ENCODE measurements at places on chromosomes 3 and 15.

DNA sequence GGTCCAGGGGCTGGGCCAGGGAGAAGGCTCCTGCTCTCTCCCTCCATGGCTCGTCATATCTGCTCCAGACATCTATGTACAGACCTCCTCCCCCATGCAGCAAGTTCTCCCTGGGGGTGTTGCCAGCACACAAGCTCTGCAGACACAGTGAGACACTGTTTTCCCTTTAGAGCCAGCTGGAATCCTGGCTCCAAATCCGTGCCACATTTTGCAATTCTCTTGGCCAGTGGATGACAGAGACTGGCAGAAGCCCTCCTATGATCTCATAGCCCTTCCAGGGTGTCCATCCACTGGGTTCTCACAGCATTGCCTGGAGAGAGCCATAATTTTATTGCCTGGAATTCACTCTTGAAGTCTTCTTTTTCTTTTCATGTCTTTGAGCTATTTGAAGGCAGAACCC, 203.9 kb downstream of the TLE3 start:
- H3K27me3 ChIP-seq = no peaks in the 10 kb centered on the region
- no peaks in the 10 kb centered on the region for H3K4me1 ChIP-seq
- no peaks in the 10 kb centered on the region for H3K36me3 ChIP-seq
- peak; percentile 30 for DNase-seq
- H3K27ac ChIP-seq = no peak overlapping the region

GRCh38 chr3:180252683-180253082, 215.9 kb upstream of the PEX5L start:
- DNase-seq = no peak
- H3K36me3 ChIP-seq = no peaks in the 10 kb centered on the region
- H3K4me1 ChIP-seq = no peaks in the 10 kb centered on the region
- no peak overlapping the region for H3K4me3 ChIP-seq

DNA sequence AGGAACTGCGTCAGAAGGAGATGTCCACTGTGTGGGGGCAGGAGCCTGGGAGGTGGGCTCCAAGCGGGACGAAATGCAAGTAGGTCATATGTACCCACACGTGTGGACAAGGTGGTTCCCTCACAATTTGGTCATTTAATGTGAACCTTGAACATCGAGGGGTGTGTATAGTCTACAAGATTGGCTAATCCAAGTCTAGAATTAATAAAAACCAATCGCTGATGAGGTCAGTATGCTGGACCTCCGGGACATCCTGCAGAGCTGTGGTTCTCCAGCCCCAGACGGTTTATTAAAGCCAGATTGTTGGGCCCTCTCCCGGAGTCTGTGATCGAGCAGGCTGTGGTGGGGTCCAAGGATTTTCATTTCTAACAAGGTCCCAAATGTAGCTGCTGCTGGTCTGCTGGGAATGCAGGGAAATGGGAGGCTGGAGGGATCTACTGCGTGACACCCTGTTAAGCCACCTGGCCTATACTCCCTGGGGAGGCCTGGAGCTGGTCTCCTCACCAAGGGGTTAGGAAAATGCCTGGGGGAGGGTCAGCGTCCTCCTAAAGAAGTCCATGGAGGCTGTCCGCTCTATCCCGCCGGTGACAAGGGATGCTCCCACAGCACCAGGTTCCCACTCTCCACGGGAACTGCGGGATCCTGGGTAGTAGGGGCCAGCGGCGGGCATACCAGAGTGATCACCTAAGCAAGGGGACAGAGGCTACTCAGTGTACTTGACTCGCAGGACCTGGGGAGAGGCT, 25.1 kb downstream of the PCSK6 start:
- no peak for DNase-seq
- H3K4me3 ChIP-seq = no peak overlapping the region
- peaks cover 6% of the 10 kb centered on the region for H3K27me3 ChIP-seq
- H3K4me1 ChIP-seq = no peaks in the 10 kb centered on the region
- H3K27ac ChIP-seq = no peak overlapping the region

- H3K4me1 ChIP-seq = peaks cover 9% of the 10 kb centered on the region
- H3K4me3 ChIP-seq = no peak overlapping the region
- no peak overlapping the region for H3K27ac ChIP-seq
- no peaks in the 10 kb centered on the region for H3K27me3 ChIP-seq
- no peak for DNase-seq
- H3K36me3 ChIP-seq = no peaks in the 10 kb centered on the region
These were observed 368.7 kb upstream of the PROK2 start for GRCh38 chr3:72153477-72154314.

DNA sequence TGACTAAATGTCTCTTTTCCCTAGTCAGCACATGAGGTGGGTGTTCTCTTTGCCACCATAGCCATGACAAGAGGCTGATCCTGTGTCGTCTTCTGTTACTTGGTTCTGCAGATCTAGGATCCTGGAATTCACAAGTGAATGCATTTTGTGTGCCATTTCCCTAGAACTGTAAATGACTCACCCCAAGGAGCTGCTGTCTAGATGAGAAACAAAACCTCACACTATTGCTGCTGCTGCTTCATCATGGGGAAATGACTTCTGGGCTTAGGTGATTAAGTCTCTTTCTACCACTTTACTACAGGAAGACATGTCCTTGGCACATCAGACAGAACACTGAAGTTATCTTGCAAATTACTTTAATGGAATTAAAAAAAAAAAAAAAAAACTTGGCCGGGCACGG, 54.9 kb downstream of the SLCO3A1 start:
- peak; percentile 45 for DNase-seq
- H3K36me3 ChIP-seq = no peaks in the 10 kb centered on the region
- no peak overlapping the region for H3K27ac ChIP-seq
- H3K27me3 ChIP-seq = no peaks in the 10 kb centered on the region
- H3K4me3 ChIP-seq = no peak overlapping the region
- no peaks in the 10 kb centered on the region for H3K4me1 ChIP-seq

DNA sequence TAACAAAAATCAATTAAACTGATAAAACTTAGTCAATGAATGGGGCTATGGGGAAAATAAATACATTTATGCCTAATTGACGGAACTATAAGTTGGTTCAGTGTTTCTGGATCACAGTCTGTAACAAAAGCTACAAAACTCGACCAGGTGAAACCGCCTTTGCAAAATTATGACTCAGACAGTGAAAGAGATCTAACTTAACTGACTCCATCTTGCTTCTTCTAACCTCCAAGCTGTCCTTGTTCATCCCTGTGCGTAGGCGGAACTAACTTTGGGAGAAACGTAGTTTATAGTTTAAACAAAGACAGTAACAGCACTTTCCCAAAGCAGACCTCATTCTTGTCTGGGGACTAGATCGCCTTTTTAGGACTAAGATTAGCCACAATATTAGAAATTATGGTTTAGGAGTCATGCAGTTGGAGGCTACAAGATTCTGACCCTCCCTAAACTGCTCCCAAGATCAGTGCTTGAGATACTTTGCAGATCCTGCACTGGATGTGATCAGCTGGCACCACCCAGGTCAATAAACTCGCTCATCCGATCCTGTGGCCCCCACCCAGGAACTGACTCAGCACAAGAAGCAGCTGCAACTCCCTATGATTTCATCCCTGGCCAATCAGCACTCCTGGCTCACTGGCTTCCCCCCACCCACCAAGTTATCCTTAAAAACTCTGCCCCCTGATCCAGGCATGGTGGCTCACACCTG, 7.2 kb upstream of the MFGE8 start:
- DNase-seq = peak; percentile 74
- no peaks in the 10 kb centered on the region for H3K36me3 ChIP-seq
- H3K4me3 ChIP-seq = no peak overlapping the region

GRCh38 chr3:105923140-105923539, 54.3 kb upstream of the CBLB start:
- no peak overlapping the region for H3K4me3 ChIP-seq
- no peak overlapping the region for H3K27ac ChIP-seq
- no peaks in the 10 kb centered on the region for H3K27me3 ChIP-seq
- no peaks in the 10 kb centered on the region for H3K36me3 ChIP-seq

DNA sequence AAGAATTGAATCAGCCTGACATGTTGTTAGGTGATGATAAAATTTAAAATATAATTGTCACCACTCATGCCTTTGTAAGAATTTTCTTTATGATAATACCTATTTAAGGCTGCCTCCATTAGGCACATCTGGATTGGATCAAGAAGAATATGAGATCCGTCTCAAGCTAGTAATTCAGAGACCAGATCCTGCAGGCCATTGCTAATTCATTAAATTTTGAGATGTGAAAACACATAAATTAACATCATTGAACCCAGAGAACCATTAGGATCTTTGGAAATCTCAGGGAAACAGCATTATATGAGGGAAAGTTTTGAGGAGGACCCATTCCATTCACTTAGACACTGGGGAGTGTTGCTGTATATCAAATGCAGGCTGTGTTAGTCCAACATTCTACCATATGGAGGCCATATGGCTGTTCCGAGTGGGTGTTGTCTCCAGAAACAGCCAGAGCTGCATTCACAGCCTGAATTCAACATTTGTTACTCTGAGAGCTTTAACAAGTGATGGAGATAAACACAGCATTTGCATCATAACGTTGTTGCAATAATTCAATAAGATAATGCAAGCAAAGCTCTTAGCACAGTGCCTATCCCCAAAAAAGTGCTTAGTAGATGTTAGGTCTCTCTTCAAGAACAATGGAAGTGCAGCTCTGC, 67.4 kb downstream of the DTWD1 start:
- no peak overlapping the region for H3K4me3 ChIP-seq
- peak; percentile 82 for DNase-seq
- no peaks in the 10 kb centered on the region for H3K4me1 ChIP-seq
- H3K36me3 ChIP-seq = no peaks in the 10 kb centered on the region
- H3K27ac ChIP-seq = no peak overlapping the region
- H3K27me3 ChIP-seq = no peaks in the 10 kb centered on the region

- peak; percentile 24 for DNase-seq
- H3K4me3 ChIP-seq = no peak overlapping the region
- H3K36me3 ChIP-seq = no peaks in the 10 kb centered on the region
- H3K27ac ChIP-seq = no peak overlapping the region
These were observed 26.3 kb upstream of the EDEM1 start for GRCh38 chr3:5160940-5161858.

DNA sequence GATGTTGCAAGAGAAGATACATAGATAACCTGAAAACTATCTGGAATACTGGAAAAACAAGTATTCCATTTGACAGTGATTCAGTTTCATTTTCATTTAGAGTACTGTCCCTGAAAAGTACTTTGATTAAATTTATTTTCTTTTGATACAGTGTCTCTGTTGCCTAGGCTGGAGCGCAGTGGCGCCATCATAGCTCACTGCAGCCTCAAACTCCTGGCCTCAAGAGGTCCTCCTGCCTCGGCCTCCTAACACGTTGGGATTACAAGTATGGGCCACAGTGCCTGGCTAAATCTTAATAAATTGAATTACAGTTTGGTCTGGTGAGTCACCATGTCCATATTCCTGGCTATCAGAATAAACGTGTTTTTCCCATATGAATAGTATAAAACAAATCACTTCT, 1.6 kb upstream of the LEO1 start:
- no peak overlapping the region for H3K4me3 ChIP-seq
- H3K27me3 ChIP-seq = no peaks in the 10 kb centered on the region
- H3K27ac ChIP-seq = no peak overlapping the region
- H3K4me1 ChIP-seq = no peaks in the 10 kb centered on the region

DNA sequence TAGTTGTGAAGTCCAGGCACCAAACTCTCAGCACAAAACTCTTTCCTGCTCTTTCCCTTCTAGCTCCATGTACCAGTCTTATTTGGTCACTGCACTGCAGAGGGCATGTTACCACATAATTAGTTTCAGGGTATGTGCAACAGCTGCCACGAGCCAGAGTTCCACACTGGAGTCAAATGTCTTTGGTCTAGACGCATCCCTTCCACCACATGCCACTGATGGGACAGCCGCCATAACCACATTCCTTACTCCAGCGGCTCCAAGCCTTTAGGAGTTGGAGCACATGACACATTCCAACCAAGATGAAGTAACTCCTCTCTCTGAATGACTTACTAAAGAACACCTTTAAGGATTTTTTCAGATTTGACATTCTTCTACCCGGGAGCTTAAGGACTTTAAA, 153.4 kb downstream of the ERC2 start:
- H3K4me1 ChIP-seq = no peaks in the 10 kb centered on the region
- DNase-seq = peak; percentile 11
- H3K27me3 ChIP-seq = no peaks in the 10 kb centered on the region
- no peak overlapping the region for H3K4me3 ChIP-seq

- no peak overlapping the region for H3K27ac ChIP-seq
- no peaks in the 10 kb centered on the region for H3K27me3 ChIP-seq
- no peak for DNase-seq
- no peaks in the 10 kb centered on the region for H3K36me3 ChIP-seq
- no peak overlapping the region for H3K4me3 ChIP-seq
These were observed 44.3 kb downstream of the CD200R1L start for GRCh38 chr3:112802338-112802737.

DNA sequence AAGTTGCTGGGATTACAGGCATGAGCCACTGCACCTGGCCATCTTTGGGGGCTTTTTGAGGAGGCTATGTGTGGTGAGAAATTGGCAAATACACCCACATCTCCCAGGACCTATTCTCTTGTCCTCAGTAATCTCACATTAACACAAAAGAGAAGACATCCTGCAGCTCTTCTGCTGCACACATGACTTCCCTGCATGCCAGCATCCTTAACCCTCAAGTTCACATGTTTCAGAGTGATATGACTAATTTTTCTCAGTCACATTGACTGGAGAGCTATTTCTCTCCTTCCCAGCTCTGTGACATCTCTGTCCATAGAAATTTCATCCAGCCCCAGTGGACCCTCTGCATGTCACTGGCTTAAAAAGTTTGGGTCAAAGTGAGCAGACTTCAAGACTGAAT, 1.9 kb upstream of the SKIC8 start:
- H3K4me1 ChIP-seq = peaks cover 11% of the 10 kb centered on the region
- no peaks in the 10 kb centered on the region for H3K27me3 ChIP-seq
- no peak overlapping the region for H3K4me3 ChIP-seq
- H3K27ac ChIP-seq = no peak overlapping the region
- DNase-seq = no peak

DNA sequence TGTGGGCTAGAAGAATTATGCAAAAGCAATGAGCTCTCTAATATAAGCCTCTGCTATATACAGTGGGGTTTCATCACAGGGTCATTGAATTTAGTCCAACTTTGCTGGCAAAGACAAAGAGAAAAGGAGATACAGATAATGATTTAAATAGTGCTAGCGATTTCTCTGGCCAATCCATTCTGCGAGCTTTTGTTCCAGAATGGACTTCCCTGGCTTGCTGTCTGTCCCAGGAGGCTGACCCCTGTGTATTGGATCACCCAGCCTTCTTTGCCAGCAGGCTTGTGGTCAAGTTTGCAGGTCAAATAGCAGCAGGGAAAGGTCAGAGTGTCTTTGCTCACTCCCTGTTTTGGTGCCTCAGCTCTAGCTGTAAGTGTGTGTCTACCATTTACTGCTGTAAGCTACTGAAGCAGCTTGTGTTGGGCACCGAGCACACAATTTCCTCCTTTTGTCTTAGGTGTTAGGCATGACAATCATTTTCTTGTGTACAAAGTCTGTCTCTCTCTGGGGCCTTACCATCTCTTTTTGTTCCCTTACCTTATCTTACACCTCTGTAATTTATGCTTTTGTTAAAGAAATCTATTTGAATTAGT, 55.7 kb downstream of the UNC13C start:
- H3K27ac ChIP-seq = no peak overlapping the region
- DNase-seq = no peak
- H3K36me3 ChIP-seq = no peaks in the 10 kb centered on the region
- H3K4me1 ChIP-seq = no peaks in the 10 kb centered on the region

All from fibroblast of lung (primary cell).